ENCODE measurements at places on chromosomes 16 and 17.

DNA sequence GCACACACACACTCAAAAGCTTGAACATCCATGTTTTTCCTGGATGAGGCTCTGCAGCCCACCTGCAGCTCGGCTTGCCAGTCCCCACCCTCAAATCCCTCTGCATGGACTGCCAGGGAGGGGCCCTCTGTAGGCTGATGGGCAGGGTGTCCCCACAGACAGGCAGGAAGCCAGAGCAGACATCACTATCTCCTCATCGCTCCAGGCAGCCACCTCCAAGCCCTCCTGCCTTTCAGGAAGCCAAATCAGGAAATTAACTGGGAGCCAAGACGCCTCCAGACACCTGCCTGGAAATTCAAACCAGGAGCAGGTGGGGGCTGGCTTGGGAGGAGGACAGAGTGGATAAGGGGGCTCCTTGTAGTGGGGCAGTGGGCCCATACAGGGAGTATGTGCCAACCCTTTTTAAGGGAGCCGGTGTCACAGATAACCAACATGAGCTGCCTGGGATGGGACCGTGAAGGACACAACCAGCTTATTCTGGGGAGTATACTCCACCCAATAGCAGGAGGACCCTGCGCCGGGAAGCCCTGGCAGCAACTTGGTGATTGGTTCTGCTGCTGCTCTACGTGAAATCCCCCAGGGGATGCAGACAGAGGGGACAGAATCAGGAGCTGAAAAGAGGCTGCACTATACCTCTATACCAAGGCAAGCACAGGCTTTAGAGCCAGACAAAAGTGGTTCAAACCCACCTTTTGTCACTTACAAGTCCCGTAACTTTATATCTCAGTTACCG is 139.1 kb downstream of the CCT6B start:
- no peak for DNase-seq

- DNase-seq = no peak
These were observed 643.2 kb downstream of the WWOX start for GRCh38 chr16:78742501-78743283.

DNA sequence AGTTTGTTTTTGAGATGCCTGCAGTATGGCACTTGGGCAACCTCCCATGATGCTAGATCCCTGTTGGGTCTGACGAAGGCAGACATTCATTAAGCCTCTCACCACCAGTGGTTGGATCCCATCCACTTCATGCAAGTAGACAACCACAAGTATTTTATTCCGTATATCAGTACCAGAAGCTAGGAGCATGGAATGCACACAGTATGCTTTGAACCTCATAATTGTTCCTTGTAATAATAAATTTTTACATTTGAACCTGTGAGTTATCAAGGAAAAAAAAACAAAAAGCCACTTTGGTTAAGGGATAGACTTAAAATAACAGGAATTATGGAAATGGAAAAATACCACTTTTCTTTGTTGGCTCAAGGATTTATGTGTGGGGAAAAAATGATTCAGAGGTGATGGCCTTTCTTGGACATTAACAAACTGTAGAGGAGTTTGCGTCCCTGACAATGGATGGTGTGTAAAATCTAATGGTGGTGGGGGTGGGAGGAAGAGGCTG is 107.1 kb upstream of the KCNJ16 start:
- no peak for DNase-seq

DNA sequence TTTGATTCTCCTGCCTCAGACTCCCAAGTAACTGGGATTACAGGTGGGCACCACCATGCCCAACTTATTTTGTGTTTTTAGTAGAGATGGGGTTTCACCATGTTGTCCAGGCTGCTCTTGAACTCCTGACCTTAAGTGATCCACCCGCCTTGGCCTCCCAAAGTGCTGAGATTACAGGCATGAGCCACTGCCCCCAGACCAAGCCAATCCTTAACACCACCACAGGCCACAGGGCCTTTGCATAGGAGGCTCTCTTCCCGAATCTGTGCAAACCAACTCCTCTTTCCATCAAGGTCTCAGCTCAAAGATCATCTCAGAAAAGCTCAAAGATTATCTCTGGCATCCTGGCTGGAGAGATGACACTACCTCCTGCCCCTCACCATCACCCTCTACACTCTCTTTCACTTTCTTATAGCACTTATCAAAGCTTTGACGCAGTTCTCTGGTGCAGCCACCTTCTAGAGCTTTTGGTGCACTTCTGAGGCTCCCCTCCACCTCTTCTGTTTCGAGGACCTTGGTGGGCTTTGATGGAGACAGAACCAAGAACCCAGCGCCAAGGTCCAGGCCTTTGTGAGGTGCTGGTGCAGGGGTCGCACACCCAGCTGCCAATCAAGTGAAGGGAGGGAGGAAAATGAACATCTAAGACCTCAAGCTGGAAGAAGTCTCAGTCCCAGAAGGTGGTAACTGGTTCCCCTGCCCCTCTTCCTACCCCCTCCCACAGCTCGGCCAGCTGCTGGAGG is 23.2 kb upstream of the PHB1 start:
- DNase-seq = no peak

DNA sequence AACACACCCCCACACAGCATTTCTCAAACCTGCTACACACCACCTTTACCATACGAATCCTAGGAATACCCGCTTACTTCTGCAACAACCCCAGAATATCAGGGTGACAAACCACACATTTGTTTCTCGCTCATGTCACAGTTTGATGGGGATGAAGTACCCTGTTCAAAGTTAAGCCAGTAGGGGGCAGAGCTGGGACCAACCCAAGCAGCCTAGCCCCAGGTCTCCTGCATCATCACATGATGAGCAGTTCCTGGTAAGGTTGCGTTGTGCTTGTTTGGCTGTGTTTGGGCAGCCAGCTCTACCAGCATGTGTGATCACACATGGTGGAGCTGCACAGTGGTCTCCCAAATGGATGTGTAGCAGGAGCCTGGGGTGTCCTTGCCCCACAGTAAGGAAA is 103.6 kb upstream of the C16orf82 start:
- peak; percentile 70 for DNase-seq

- no peak for DNase-seq
These were observed 4.8 kb downstream of the SCNN1G start for GRCh38 chr16:23187341-23187740.

Measured in iPS DF 6.9 (cell line).